ENCODE measurements at places on chromosomes 7 and 10. TPM values are rescaled to one million over a fixed set of nuclear protein-coding genes. Genes with fewer than 3 reads are reported as not detected.

GRM8 gene
- total RNA-seq: not detected

JAZF1 gene
- 23.2 TPM for total RNA-seq

DNA sequence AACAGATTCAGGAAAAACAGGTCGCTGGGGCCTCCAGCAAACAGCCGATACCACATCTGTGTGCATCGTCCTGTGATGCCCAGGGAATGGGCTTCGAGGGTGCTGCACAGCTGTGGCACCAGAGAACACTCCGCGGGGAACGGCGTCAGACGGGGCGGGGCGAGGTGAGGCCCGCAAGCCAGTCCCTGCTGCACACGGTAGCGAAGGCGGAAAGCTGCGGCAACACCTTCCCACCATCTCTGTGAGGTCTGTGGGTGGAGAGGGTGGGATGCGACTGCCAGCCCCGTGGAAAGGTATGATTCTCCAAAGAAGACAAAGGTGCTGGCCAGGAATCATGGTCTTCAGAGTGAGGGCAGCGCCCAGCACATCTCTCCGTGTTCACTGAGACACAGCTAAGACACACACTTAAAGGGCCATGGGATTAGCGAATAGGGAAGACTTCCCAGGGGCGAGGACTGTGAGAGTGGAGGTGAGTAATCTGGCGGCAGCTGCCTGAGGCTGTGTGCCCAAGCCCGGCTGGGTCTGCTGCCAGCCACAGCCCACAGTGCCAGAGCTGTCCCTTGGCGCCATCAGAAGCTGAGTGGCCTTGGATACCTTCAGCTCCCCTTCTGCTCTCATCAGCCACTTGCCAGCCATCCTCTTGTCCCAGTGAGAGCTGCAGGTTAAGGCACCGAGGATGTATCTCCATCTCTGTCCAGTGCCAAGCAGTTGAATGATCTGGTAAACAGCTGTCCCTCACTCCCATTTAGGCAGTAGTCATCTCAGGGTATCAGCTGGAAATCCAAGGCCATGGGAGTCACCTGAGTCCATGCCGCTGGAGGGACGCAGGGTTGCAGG lies 17.6 kb downstream of the PRKAG2 start:
- peak; percentile 80 for DNase-seq

GRCh38 chr7:113730309-113730955 lies 188.4 kb downstream of the PPP1R3A start:
- DNase-seq: no peak

Measured in left ventricle myocardium superior (tissue), 1 donor.